Nucleus accumbens (tissue), 56 donors: ENCODE measurements at places on chromosomes 4 and X.
A peak's percentile ranks its signal among the peaks of the same experiment; 100 is the strongest.

DNA sequence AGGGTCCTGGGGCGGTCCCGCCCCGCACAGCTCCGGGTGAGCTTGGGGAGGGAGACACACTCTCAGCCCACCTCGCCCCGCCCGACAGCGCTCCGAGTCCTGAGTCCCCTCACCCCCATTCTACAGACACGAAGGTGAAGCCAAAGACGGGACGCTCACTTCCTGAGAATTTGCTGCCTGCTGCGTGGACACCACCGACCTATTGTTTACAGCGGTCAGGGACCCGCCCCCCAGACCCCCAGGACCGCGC lies 796 bp upstream of the ZNF141 start:
- no peak for DNase-seq

- DNase-seq: no peak
Observed at GRCh38 chr4:81165861-81166430, 49.1 kb downstream of the PRKG2 start.

GRCh38 chr4:146191766-146192458 lies 16.4 kb downstream of the LSM6 start:
- no peak for DNase-seq

GRCh38 chrX:54748626-54749025 lies 49.4 kb downstream of the ITIH6 start:
- no peak for DNase-seq

DNA sequence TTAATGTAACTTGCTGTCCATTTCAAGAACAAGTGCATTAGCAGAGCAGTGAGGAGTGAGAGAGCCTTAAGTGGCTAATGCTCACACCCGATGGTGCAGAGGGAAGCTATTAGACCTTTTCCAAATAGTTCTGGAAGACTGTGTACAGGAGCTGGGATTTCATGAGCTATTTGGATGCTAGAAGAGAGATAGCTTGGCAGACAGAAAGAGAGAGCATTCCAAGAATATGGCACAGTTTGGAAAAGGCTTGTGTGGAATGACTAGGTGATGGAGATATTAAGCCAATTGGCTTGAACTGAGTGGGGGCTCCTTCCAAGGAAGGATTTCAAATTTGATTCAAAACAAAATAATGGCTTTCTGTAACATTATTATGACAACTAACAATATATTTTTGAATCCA lies 1097.2 kb upstream of the TENM3 start:
- DNase-seq: no peak

DNA sequence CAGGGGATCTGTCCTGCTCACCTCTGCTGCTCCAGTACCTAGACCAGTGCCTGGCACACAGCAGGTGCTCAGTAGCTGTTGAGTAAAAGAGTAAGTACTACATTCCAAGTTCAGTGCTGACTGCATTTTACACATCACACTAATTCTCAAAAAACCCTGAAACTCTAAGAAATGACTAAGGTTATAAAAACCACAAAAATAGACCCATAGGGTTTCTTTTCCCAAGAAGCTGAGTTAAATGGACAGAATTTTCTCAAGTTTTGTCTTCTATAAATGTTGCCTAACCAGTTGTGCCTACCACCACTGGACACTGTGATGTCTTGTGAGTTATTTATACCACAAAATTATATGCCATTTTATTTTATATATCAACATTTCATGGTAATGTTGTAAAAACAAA lies 78.9 kb upstream of the RXFP1 start:
- DNase-seq: no peak

GRCh38 chr4:15035159-15035558 lies 32.9 kb downstream of the CPEB2 start:
- no peak for DNase-seq

GRCh38 chrX:5595570-5595969 lies 633.1 kb downstream of the NLGN4X start:
- no peak for DNase-seq

GRCh38 chr4:170259631-170260153 lies 169.9 kb upstream of the AADAT start:
- peak; percentile 80 for DNase-seq

- DNase-seq: peak; percentile 54
Observed at GRCh38 chr4:173334891-173335752, 964 bp upstream of the HMGB2 start.

- DNase-seq: no peak
Observed at GRCh38 chrX:11702965-11703631, 37.4 kb upstream of the ARHGAP6 start.

- no peak for DNase-seq
Observed at GRCh38 chr4:3523628-3524221, 8.5 kb downstream of the LRPAP1 start.

DNA sequence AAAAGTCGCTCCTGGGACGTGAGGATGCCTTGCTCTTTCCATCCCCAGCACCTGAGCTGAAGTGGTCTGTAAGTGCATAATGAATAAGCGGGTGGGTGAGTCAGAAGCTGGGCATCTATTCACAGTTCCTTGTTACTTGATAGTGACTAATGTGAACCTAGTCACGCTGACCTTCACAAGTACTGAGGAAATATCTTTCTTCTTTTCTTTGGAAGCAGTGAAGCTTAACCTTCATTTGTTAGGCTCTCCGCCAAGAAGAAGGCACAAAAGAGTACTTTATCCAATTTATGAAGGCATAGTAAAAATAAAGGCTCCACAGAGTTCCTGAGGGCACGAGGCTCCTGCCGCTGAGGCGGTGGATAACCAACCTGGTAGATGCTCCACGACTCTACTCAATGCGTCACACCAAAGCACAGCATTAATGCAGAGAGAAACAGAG lies 475.7 kb upstream of the SLIT2 start:
- no peak for DNase-seq

- no peak for DNase-seq
Observed at GRCh38 chr4:34323549-34324320, 1920.6 kb downstream of the ARAP2 start.

DNA sequence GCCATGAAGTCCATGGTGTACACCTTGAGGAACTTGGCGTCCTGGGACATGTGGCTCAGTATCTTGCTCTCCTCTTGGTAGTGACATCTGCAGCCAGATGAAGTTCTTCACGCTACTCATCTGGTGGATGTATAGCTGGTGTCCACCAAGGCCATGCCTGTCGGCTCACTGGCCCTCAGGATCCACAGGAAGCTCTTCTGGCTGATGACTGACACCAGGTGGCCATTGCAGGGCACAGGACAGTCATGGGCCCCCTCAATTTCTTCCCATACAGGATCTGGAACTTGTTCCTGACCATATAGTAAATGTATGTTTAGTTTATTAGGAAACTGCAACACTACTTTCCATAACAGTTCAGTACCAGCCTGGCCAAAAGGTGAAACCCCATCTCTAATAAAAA lies 10.3 kb upstream of the CLCN5 start:
- DNase-seq: no peak

DNA sequence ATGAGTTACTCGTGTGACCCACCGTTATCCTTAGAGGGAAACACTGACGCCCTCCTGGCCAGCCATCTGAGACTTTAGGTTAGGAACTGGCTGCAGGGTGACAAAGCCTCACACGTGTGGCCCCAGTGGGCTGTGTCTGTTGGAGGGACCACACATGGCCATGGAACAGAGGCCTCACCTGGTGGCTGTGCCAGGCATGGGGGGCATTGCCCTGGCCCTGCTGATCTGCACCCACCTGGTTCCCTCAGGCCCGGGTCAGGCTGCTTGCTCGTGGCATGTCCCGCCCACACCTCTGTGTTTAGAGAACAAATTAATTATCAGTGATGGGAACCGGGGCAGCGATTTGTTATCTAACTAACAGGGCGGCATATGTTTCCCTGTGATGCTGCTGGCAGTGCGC lies 100.9 kb upstream of the PSAPL1 start:
- DNase-seq: no peak

DNA sequence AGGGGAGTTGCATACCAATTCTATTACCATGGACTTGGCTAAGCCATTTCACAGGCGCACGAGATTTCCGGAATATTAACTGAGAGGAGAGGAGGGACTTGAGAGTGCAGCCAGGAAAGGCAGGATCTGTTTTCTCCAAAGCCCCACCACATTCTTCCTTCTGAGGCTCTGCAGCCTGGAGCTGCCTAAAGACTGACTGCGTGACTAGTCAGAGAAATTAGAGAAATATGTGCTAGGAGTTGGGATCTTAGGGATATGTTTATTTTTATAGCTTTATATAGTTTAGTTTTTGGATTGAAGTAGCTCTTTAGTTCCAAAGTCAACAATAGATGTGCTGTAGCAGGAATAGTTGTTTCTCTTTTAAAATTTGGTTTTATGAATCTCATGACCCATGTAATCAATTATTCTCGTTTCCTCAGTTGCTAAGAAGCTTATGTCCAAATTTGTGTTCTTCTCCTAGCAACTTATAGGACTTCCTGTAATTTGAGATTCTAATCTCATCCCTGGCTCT lies 300.1 kb upstream of the DDX53 start:
- no peak for DNase-seq

- no peak for DNase-seq
Observed at GRCh38 chr4:36218121-36218520, 26.2 kb downstream of the ARAP2 start.

- no peak for DNase-seq
Observed at GRCh38 chr4:98996765-98997068, 1.2 kb downstream of the METAP1 start.

DNA sequence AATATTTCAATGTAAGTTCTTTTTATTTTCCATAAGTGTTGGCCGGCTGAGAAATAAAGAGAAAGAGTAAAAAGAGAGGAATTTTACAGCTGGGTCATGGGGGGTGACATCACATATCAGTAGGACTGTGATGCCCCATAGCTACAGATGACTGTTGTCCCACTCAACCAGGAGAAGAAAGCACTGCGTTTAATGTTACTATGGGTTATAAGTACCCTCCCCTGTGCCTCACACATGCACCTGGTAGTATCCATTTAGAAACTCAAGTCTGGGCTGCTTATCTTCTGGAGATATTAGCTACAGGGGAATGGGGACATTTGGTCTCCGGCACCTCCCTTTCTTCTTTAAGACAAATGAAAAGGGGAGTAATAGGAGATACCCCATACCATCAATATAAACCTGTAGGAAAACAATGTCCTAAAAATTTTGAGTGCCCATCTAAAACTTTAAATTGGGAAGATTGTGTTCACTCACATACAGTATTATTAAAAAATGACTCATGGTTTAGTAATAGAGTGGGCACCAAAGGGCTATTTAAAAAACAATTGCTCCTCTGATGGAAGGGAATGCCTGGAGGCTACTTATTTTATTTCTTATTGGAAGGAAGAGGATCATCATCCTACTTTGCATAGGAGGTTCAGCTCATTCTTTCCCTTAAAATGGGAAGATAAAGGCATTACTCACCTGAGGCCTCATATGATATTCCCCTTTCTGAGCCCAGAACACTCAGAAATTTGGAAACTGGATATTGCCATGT lies 18.2 kb downstream of the UGT2B11 start:
- no peak for DNase-seq

- no peak for DNase-seq
Observed at GRCh38 chrX:19613645-19614323, 98.5 kb upstream of the MAP3K15 start.

GRCh38 chr4:51885363-51885762 lies 42.4 kb downstream of the DCUN1D4 start:
- no peak for DNase-seq

- no peak for DNase-seq
Observed at GRCh38 chr4:32042486-32043247, 1322.5 kb downstream of the PCDH7 start.

- no peak for DNase-seq
Observed at GRCh38 chr4:37389967-37390580, 145.5 kb downstream of the NWD2 start.

- no peak for DNase-seq
Observed at GRCh38 chr4:140110542-140111215, 43.3 kb downstream of the MAML3 start.

DNA sequence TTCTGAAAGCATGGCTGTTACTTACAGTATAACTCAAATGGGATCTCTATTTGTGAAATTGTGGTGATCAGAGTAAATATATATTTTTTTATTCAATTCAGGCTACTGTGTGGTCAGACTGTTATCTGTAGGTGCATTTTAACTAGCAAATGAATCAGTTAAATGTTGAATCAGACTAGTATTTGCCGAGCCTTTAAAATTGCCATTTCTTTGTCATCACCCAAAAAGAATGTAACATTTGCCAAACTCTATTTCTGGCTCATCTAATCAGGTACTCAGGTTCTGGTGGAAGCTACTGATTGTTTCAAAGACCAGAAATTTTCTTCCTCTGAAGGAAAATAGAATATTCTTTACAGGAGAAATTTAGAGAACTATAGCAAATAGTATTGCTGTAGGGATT lies 1.8 kb upstream of the NAA15 start:
- DNase-seq: no peak

DNA sequence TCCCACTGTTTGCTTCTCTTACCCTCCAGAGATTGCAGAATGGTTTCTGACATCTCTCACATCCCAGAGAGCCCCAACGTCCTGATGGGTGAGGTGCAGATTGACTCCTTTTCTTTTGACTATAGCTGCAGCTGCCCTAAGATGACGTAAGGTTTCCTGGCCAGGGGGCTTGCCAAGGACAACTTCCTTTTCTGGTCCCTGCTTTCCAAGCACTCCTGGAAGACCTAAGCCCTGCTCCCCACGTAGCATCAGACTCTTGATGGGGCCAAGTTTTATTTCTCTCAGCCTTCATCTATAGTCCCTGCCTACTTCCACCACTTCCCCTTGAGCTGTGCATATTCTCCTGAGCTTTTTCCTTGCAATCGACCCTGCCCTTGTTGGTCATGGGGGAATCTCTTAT lies 497.7 kb downstream of the IDS start:
- DNase-seq: no peak

DNA sequence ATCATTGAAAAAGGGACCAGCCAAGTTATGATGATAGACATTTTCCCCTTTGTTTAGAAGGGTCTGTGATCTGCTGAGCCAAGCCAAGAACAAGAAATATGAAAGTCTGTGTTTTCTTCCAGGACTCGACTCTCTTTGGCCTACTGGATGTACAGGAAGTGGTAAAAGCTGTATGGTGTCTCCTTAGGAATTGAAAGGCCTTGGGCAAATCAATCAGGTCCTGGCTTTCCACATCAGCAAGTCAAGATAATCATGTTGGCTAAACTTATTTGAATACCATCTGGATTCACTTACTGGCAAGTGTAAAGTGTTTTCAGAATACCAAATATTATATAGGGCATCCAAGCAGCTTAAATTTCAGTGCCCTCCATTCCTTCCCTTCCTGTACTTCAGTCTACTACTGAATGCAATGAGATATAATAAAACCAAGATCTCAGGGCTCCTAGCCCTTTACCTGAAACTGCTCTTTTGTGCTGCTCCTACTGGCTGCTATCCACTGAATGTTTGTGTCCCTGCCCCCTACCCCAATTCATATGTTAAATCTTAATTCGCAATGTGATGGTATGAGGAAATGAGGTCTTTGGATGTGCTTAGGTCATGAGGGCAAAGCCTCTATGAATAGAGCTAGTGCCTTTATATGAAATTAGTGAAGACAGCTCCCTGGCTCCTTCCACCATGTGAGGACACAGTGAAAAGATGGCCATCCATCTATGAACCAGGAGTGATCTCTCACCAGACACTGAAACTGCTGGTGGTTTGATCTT lies 578.0 kb downstream of the SPRY1 start:
- DNase-seq: no peak

GRCh38 chr4:61933527-61933926 lies 733.4 kb downstream of the ADGRL3 start:
- no peak for DNase-seq
